A375 (cell line): ENCODE measurements at places on chromosomes 3 and 15. TPM values are rescaled to one million over a fixed set of nuclear protein-coding genes. Genes with fewer than 3 reads are reported as not detected.

The SAMMSON gene
- 3.6 and 6.4 TPM in 2 replicates for total RNA-seq

The MESP1 gene
- total RNA-seq: 6.0 and 8.9 TPM in 2 replicates

The CFAP92 gene
- 0.61 TPM in 1 of 2 replicates, not detected in the other for total RNA-seq

The GXYLT2 gene
- total RNA-seq: 14.3 and 21.3 TPM in 2 replicates

The ADGRG7 gene
- not detected in 2 replicates for total RNA-seq

The DNAH1 gene
- 6.9 and 8.1 TPM in 2 replicates for total RNA-seq

The GPR15 gene
- total RNA-seq: not detected in 2 replicates

The ZNF662 gene
- not detected in 2 replicates for total RNA-seq

The GOLGA6L10 gene
- total RNA-seq: 1.6 and 1.7 TPM in 2 replicates

The TRH gene
- total RNA-seq: not detected in 2 replicates

The SCAANT1 gene
- 5.6 TPM in 1 of 2 replicates, not detected in the other for total RNA-seq

The NANOGP8 gene
- 0.64 TPM in 1 of 2 replicates, not detected in the other for total RNA-seq

The ZIC4 gene
- total RNA-seq: 0.15 and 0.56 TPM in 2 replicates
